ENCODE measurements at places on chromosomes 16 and 17.

DNA sequence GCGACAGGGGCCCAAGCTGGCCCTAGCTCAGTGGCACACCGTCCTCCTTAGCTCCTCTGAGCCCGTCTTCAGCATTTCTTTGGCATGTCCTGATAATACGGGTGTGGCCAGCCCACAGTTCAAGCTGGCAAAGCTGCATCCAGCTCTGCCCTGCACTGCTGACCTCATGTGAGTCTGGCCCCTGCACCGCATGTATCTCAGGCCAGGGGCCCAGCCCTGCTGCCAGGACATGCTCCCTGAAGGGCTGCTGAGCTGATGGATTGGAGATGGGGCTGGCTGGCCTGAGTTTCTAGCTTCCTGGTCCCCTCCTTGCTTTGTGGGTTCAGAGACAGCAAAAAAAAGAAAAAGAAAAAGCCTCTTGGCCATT lies 2.4 kb downstream of the DOC2B start:
- no peak for DNase-seq

DNA sequence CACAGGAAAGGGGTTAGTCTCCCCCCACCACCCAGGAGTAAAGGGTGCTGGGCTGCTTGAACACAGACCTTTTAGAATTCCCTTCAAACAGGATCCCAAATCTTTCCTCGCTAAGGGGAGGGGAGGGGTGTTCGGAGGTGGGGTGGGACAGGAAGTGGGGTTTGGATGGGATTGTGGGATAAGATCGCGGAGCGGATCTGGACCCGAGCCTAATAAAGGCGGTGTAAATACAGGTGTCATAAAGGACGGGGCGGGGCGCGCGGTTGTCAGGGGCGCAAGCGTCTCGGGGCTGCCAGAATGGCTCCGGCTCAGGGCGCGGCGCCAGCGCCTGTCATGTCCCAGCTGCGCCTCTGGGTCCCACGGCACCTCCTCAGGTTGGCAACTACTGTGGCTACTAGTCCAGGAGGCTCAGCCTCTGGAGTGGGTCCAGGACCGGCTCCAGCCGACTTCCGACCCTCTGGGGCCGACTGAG lies 59.8 kb upstream of the FBXO47 start:
- DNase-seq = no peak

- peak; percentile 39 for DNase-seq
These were observed at the start of gene KCTD13 for GRCh38 chr16:29925781-29926710. Gene KCTD13 (minus strand): TSS chr16:29926226. CDS start chr16:29926033, 193 bp downstream.

GRCh38 chr17:11786711-11787438 lies 188.6 kb downstream of the DNAH9 start:
- no peak for DNase-seq

- no peak for DNase-seq
These were observed 38.7 kb downstream of the ABCC6 start for GRCh38 chr16:16184594-16184993.

GRCh38 chr17:57142925-57143324 lies 57.9 kb downstream of the AKAP1 start:
- DNase-seq = no peak

DNA sequence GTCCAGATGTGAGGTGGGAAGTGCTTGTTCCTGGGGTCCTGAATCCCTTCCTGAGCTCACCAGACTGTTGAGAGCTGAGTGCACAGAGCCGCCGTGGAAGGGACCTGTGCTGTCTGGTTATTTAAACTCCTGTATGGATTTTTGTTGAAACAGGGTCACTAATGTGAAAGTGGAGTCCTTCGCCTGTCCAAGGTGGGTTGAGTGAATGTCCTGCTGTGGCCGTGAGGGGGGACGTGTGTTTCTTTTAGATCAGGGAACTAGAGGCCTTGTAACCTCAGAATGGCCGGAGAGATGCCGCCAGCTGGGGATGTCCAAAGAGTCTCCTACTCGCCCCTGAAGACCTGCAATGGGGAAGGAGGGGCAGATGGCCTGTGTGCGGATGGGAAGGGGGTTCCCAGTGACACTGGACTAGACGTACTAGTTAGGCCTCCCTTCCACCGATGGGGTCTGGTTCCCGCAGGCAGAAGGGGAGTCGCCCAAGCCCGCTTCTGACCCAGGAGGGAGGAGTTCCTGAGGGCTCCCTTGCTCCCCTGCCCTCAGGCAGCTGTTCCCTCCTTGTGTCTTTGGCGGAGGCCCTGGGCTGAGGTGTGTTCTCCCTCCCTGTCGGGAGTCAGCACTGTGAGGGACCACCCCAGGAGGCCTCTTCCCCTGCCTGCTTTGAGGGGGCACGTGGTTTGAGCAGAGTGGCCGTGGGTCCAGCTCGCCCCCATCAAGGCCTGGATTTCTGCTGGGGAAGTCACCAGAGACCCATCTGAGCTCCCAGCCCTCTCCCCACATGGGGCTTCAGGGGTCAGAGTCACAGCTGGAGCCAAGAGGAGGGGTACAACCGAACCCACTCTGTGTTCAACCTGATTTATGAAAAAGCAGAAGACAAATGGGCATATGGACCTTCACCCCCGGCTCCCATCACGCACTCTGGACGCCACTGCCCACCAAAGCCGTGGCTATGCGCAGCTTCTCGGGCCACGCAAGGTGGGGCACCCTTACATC lies 30.9 kb downstream of the OR1D5 start:
- DNase-seq = no peak

- DNase-seq = no peak
These were observed 65.6 kb upstream of the HS3ST4 start for GRCh38 chr16:25626172-25626571.

Data from iPS DF 6.9 (cell line).